ENCODE measurements at places on chromosomes 1 and 21.

GRCh38 chr1:44141531-44141930, at the start of gene KLF18:
KLF18 (minus strand) TSS chr1:44141631; CDS start chr1:44141631, 0 bp downstream.
- DNase-seq, result no peak

- no peak for DNase-seq
Measured at GRCh38 chr1:43994794-43995790, 3.7 kb downstream of the CCDC24 start.

DNA sequence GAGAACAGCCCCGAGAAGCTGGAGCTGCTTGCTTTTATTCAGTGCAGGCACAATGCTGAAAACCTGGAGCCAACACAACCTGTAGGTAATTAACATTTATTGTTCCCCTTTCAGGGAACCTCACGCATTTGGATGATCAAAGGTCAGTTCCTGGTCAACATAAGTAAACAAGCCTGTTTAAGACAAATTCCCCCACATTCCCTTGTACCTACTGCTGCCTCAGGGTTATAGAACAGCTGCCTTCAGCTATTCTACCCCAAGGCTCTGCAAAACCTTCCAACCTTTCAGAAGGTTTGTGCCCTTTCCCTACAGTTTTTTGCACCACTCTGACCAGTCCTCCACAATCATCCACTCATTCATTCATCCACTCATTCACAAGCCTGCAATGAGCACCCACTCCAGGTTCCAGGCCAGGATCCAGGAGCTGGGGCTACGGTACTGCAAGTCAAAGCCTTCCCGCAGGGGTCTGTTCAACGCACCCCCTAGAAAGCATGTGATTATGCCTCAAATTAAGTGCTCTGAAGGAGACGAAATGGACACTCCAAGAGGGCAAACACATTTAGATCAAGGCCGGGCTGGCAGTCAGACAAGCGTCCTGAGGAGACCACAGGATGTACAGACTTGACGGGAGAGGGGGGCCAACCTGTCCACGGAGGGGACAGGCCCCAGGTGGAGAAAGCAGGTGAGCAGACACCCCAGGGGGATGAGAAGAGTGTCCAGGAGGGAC, 683.9 kb downstream of the MATN1 start:
- DNase-seq, result no peak

- no peak for DNase-seq
Measured at GRCh38 chr1:88697503-88697902, 13.4 kb downstream of the PKN2 start.

DNA sequence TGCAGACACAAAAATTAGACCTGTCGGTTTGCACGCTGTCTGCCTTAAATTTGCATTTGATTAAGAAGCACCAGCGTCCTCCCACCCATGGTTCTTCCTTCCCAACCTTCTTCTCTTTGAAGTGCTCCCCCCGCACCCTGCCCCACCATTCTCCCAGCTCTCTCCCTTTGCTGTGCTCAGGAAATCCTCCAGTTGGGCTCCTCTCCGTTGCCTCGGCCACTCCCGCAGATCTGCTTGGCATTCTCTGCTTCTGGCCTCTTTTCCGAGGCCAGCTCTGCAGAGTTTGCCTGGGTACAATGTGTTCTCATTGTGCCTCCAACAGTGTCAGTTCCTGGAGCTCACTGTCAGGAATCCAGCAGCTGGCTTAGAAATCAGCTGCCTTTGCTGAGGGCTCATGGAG, 126.1 kb downstream of the NAV1 start:
- DNase-seq, result no peak

- DNase-seq, result no peak
Measured at GRCh38 chr1:67575861-67576260, 109.1 kb upstream of the GADD45A start.

DNA sequence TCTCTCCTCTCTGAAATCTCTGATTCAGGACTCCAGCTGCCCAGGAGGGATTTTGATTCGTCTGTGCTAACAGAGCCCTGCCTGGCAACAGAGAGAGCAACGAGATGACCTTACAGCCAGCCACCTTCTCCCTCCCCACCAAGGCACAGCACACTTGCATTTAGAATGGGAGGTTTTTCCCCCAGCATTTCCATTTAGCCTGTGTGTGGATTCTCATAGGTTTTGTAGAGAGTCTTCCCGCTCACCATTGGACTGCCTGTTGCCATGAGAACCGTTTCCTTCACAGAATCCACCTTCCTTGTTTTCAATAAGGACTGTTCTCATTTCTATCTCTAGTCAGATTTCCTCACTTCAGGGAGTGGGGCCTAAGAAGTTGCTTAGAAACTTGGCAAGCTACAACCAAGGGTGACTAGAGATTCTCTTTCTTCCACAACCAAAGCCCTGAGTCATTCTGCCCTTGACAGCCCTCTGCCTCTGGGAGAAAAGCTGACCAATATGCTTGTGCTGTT, 5.8 kb upstream of the IKBKE start:
- DNase-seq, result peak; percentile 23

- no peak for DNase-seq
Measured at GRCh38 chr1:219460896-219461815, 151.7 kb downstream of the ZC3H11B start.

GRCh38 chr1:180720753-180721152, 88.9 kb downstream of the XPR1 start:
- DNase-seq, result no peak

GRCh38 chr1:17258758-17259130, 9.8 kb downstream of the PADI3 start:
- DNase-seq, result no peak

DNA sequence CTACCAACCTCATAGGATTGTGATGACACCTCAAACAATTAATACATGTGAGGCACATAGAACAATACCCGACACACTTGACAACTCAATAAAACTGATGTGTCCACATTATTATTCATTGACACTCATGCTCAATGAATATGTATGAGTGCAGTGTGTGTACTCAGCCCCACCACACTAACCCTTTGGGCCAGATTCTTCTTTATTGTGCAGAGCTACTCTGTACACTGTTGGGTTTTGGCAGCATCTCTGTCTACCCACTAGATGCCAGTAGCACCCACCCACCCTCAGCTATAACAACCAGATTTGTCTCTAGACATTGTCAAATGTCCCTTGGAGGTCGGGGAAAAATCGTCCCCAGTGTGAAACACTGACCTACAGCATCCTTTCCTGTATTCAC, 10.1 kb downstream of the CASP9 start:
- no peak for DNase-seq

DNA sequence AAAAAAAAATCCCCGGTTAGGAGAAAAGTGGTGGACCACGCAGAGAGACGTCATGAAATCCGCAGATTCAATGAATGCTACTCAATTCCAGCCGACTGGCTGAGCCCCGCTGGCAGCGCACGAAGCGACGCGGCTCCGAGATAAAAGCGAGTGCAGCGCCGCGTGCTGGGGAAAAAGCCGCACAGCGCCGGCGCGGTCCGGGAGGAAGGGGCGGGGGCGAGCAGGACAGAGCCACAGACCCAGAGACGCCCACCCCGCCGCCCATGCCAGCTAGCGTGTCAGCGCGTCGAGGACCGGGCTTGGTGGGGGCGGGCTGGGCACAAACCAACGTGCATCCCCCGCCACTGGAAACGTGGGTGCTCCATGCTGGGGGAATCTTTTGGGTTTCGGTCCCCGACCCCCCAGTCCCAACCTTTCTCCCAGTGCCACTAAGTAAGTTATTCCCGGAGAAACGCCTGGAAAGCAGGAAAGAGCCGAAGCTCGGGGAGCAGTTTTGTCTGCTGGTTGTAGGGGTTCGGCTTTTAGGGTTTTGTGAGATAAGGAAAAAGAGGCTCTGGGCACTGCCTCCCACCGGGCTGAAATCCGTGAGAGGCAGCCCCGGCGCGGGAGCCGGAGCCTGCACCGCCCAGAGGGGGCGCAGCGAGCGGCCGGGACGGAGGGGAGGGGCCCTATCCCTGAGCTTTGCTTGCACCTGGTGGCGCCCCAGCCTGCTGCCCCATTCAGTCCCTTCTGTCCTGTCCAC, at the start of gene KCNJ6:
KCNJ6 (minus strand) TSS at position 148 of the 742 bp plus-strand sequence. CDS start 75,775 bp downstream, outside the sequence.
- no peak for DNase-seq

DNA sequence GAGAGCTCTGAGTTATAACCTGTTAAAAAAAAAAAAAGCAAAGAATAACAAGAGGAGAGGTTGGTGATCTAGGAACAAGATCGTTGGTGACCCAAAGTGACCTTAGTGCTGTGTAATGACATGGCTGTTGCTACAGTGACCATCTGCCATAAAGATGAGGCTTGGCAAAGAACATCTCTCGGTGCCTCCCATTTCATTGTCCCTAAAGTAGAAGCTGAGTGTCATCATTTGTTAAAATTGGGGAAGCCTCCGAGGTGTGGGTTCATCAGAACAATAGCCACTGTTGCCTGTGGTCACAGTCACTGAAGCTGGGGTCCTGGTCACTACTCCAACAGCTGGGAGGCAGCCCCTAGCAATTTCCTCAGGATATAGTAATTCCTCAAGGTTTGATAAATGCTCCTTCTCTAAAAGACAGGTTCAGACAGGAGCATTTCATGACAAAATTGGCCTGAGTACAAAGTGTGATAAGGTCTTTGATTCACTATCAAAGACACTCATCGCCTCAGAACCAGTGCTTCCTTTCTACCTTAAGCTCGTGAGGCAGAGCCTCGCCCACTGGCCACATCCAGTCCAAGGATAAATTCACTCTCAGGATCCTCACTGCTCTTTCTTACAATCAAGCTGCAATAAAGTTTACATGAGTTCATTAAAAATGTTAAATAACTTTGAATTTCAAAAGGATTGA, 81.9 kb upstream of the RGS2 start:
- DNase-seq, result no peak

DNA sequence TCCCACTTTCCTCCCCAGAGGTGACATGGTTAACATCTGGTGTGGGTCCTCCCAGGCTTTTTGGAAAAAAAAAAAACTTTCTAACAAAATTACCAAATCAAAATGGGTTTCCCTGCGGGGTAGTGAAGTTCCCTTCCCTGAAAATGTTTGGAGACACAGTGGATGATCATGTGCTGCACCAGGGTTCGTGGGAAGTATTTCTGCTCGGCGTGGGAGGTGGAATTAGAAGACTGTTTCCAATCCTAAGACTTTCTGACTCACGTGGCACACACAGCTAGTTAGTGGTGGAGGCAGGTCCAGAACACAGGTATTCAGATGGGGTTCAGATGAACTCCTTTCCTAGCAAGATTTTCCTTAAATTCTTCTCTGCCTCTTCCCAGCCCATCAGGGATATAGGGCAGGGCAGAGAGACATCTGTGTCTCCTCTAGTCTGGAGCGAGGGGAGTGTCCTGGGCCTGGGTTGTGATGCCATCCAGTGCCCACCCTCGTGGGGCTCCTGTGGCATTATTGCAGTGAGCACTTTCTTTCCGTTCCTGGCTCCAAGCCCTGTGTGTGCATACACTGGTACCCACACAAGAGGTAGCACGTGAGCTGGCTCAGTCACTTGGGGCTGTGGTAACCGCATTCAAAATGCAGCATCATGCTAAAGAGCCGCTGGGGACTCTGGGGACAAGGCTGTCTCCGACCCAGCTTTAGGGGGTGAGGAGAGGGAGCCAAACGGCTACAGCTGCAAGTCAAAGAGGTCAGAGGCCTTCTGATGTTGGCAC, 27.5 kb downstream of the KCNC4 start:
- peak; percentile 55 for DNase-seq

- DNase-seq, result peak; percentile 18
Measured at GRCh38 chr1:211352985-211353515, 26.4 kb downstream of the TRAF5 start.

DNA sequence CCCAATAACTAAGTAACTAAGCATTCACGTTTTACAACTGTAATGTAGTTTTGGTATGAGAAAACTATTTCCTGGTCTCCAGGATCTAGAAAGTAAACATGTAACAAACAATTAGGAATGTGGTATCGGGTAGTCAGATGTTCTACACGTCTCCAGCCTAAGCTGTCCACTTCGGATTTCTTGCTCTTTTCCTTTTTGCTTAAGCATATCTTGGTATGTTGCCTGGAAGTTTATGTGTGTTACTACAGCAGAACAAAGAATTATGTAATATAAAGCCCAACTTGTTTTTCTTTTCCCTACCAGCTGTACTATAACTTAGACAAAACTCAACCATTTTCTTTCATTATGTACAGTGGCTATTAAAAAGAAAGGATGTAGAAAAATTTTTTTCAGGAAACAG, 20.4 kb upstream of the WARS2 start:
- no peak for DNase-seq

GRCh38 chr1:221904319-221904718, 162.4 kb upstream of the DUSP10 start:
- DNase-seq, result no peak

- no peak for DNase-seq
Measured at GRCh38 chr1:222251847-222252246, 296.1 kb downstream of the HHIPL2 start.

- no peak for DNase-seq
Measured at GRCh38 chr1:156319664-156320063, 18.4 kb downstream of the CCT3 start.

DNA sequence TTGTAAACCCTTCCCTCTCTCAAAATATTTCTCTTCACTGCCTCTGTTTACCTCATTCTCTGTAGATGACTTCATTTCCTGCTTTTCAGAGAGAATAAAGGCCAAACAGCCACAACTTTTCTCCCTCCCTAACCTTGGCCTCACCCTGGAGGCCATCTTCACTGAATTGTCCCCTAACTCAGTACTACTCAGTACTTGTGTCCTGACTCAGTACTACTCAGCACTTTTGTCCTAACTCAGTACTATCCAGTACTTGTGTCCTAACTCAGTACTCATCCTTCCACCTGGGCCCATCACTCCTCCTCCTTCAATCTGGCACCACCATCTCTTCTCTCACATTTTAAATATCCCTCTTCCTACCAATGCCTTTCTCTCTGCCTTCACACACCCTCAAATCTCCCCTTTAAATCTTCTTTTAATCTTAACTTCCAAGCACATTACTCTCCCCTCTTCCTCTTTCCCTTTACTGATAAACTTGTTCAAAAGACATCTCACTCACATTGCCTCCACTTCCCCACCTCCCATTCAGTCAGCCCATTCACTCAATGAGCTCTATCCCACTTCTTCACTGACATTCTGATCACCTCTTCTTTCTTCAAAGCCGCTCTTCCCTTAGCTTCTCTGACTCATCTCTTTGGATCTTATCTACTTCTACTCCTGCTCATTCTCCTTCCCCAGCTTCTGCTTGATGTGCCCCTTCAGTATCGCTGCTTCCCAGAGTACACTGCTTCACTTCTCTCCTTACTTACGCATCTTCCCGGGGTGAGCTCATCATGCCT, 121.4 kb downstream of the RNF220 start:
- no peak for DNase-seq

DNA sequence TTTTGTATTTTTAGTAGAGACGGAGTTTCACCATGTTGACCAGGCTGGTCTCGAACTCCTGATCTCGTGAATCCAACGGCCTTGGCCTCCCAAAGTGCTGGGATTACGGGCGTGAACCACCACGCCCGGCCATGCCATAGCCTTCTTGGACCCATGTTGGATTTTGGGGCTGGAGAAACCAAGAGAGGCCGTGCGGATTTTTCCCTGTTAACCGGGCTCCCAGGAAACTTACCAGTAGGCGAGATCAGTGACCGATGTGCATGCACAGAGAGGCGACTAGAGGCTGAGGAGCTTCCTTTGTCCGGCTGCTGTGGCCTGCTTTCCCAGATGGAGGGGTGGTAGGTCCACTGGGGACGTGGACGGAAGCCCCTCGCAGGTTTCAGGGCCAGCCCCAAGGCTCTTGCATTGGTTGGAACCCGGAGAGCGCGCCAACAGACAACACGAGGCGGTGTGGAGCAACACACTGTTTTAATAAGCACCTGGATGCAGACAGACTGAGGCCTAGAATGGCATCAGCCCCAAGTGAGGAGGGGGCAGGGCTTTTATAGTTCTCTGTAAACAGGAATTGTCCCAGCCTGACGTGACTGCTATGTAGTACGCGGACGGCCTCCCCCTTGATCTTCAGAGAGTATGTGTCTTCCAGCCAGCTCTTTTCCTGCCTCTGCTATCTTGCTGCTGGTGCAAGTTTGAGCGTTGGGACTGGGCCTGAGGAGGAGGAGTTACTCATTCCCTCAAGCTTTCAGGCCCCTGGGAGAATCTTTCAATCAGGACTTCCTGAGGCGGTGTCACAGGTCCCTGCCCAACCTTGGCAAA, at the start of gene ERVH48-1:
ERVH48-1 (minus strand) TSS at position 517 of the 813 bp plus-strand sequence. CDS start 6,624 bp downstream, outside the sequence.
- DNase-seq, result no peak

All from GDM1 (cell line).